ENCODE measurements at places on chromosomes 4 and X.

DNA sequence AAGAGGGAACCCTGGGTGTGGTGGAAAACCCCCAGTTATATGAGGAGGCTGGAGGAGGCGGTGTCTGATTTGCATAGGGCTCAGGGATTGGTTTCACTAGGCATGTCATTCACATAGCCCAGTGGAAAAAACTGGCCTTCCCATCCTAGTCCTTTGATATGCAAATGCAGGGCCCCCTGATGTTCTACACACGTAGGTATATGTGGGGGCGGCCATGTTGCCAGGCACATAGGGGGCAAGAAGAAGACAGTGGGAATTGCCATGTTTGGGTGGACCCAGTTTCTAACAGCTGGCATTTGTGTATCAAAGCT is 34.0 kb upstream of the ENPP6 start:
- DNase-seq = no peak
- no peak overlapping the region for H3K4me3 ChIP-seq
- H3K4me1 ChIP-seq = no peaks in the 10 kb centered on the region

DNA sequence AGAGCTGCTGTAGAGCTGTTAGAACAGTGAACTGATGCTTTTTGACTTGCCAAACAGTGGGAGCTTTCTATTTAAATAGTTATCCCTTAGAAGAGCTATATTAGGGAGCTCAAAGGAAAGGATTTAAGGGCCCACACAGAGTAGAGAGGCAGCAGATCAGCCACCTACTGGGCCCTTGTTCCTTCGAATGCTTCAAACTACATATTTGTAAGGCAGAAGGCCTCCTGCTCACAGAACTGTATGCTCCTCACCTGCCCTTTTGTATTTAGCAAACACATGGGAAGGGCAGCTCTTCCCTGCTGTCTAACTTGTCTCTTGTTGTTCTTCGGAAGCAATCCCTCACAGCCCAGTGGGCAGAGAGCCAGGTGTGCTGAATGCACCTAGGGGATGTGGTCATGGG is 38.0 kb downstream of the IL1RAPL1 start:
- H3K4me1 ChIP-seq = no peaks in the 10 kb centered on the region
- H3K27me3 ChIP-seq = no peaks in the 10 kb centered on the region
- no peak overlapping the region for H3K4me3 ChIP-seq

DNA sequence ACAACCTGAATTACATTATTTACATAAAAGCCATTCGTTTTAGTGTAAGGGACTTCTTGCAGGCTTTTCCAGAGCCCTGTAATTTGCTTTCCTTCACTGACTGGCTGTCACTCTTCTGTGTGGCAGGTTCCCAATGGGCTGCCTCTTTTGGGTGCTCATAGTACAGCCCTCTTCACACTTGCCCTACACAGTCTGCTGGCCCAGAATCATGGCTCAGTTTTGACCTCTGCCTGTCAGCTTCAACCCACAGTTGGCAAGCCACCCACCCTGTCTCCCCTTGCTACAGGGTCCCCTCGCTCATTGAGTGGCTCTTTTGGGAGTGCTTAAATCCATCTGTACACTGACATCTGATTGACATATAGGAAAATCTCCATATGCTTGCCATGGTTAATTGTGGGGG is 97.9 kb downstream of the GBA3 start:
- no peak overlapping the region for H3K27ac ChIP-seq
- DNase-seq = no peak
- H3K4me1 ChIP-seq = no peaks in the 10 kb centered on the region
- H3K36me3 ChIP-seq = no peaks in the 10 kb centered on the region

- H3K4me1 ChIP-seq = no peaks in the 10 kb centered on the region
- H3K36me3 ChIP-seq = no peaks in the 10 kb centered on the region
- H3K4me3 ChIP-seq = no peak overlapping the region
- DNase-seq = no peak
- no peak overlapping the region for H3K27ac ChIP-seq
These were observed 8.4 kb upstream of the LDOC1 start for GRCh38 chrX:141185366-141185765.
